ENCODE measurements at places on chromosomes 1 and 21.

- DNase-seq: no peak
Observed at GRCh38 chr21:39705849-39706248, 39.1 kb upstream of the IGSF5 start.

GRCh38 chr1:243568793-243569192, 281.2 kb downstream of the AKT3 start:
- DNase-seq: no peak

DNA sequence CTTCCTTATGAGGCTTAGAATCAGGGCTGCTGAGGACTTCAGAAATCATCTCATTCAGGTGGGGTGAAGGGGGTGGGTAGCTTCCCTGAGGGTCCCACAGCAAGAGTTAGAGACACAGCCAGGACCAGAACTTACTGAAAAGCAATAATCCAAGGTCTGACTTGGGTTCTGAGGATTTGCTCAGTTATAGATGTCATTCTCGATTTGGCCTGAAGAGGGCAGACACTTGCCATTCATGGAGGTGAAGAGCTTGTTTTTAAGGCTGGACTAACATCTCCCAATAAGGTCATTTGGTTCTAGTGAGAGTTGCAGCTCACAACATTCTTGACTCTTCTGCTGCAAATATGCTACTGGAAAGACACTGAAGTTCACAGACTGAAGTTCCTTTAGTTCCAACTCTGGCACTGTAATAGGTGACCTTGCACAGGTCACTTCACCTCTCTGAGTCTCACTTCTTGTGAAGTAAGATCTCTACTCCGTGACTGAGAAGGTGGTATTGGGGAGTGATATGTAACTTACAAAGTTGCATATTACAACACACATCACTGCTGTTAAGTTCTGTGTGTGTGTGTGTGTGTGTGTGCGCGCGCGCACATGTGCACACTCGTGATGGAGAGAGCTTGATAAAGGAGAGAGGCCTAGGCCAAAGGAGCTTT, 69.8 kb upstream of the DIRAS3 start:
- no peak for DNase-seq

DNA sequence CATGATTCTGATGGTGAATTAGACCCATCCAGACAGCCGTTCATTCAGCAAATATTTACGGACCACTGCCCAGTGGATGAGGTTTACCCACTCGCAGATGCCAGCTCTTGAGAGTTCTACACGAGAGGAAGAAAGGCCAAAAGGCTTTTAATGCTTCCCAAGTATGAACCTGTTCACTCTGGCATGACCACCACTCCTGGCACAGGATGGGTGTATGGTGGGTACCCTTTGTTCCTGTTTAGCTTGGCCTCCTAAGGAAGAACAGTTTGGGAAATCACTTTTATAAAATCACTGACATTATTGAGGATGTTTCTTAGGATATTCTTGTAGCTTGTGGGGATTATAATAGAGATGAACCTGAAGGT, 67.2 kb downstream of the HMGB4 start:
- DNase-seq: no peak

DNA sequence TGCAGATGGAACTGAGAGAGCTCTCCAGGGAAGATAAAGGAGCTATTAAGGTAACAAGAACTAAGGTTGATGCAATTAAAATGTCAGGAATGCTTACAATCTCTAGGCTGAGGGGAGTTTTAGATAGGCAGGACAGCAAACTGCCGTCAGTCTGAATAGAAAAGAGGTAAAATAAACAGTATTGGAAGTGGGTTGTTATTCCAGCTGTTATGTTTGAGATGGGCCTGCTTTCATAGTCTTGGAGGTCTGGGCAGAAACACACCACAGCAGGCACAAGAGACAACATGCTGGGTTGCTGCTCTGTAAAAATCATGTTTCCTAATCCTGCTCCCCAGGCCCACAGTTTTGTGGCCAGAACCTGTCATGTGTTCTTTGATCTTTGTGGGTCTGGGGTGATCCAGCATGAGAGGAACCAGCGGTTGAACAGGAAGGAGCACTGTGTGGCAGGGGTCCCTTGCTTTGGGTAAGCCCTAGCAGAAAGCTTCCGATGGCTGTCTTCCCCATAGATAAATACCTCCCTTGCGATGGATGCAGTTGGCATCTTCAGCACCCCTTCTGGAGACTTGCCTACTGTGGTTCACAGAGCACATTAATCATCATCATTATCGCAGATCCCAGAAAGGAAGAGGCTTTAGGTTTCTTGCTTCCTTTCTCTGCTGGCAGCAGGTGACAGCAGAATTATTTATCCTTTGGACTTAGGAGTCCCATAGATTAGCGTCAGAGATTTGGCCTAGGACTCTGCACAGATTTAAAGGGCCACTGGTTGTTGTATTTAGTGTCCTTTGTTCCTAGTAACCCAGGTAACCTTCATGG, 97.1 kb downstream of the AK5 start:
- no peak for DNase-seq

DNA sequence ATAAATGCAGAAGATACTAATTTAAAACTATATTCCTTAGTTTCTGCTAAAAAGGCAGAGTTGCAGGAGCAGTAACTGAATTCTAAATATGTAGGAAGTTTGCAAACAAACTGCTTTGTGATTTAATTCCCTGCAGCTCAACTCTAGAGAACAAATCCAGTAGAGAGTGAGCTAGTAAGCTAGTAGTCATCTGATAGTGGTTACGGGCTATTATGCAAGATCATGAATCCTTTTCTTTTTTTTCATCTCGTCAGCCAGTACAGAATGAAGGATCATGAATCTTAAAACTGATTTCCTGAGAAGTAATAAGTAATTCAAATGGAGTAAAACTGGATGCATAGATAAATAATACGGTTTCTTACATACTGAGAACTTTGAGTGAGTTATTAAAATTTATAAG, 3.3 kb downstream of the DPH5 start:
- no peak for DNase-seq

Data from central memory CD8-positive, alpha-beta T cell (primary cell).